ENCODE measurements at places on chromosomes 1 and 21.

GRCh38 chr1:43438006-43438405 is 15.7 kb downstream of the HYI start:
- no peak for DNase-seq

GRCh38 chr1:47779613-47780012 is 217.6 kb downstream of the TRABD2B start:
- no peak for DNase-seq

DNA sequence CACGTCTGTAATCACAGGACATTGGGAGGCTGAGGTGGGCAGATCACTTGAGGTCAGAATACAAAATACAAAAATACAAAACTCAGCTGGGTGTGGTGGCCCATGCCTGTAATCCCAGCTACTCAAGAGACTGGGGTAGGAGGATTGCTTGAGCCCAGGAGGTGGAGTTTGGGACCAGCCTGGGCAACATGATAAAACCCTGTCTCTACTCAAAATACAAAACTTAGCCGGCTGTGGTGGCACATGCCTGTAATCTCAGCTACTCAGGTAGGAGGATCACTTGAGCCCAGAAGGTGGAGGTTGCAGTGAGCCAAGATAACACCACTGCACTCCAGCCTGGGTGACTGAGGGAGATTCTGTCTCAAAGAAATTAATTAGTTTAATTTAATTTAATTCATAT is 6.5 kb upstream of the ITLN1 start:
- no peak for DNase-seq

DNA sequence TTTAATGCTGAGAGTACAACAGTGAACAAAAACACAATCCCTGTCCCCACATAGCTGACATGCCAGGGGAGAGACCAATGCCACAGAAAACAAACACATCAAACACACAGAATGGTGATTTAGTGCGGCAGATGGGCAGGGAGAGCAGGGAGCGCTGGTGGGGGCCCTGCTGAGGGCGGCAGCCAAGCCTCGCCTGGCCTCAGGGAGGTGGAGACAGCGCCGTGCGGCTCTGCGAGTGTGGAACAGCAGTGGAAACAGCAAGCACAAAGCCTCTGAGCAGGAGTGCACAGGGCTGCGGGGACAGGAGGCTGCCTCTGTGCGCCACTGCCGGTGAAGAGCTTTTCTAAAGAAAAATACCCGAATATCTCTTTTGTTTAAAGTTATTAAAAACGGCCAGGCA is 17.0 kb downstream of the MCM3AP start:
- no peak for DNase-seq

- DNase-seq: no peak
Observed at GRCh38 chr1:36525166-36525565, 42.5 kb upstream of the CSF3R start.

- no peak for DNase-seq
Observed at GRCh38 chr1:238281418-238281817, 390.7 kb upstream of the ZP4 start.
